ENCODE measurements at places on chromosomes 6 and 20.

- peak; percentile 81 for DNase-seq
These were observed 13.5 kb downstream of the EYA4 start for GRCh38 chr6:133254552-133255228.

- DNase-seq: no peak
These were observed 92.9 kb downstream of the FOXC1 start for GRCh38 chr6:1702580-1703051.

DNA sequence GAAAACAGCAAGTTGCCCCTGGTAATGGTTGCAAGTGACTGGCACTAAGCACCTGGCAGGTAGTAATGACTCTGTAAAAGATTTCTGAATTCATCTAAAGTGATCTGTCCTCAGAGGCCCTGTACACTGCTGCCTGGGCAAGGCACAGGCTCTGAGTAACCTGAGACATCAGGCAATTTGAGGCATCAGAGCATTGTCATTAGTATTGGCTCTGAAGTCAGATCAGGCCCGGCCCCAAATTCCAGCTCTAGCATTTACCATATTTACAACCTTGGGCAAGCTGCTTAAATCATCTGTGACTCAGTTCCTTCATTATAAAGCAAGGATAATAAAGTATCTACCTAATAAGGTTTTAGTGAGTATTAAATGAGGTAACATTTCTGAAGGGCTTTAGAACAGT is 17.3 kb upstream of the TENT5A start:
- DNase-seq: peak; percentile 72

GRCh38 chr6:136334853-136335252 is 45.2 kb upstream of the BCLAF1 start:
- no peak for DNase-seq

- DNase-seq: no peak
These were observed 32.7 kb downstream of the WDR27 start for GRCh38 chr6:169669147-169669546.

DNA sequence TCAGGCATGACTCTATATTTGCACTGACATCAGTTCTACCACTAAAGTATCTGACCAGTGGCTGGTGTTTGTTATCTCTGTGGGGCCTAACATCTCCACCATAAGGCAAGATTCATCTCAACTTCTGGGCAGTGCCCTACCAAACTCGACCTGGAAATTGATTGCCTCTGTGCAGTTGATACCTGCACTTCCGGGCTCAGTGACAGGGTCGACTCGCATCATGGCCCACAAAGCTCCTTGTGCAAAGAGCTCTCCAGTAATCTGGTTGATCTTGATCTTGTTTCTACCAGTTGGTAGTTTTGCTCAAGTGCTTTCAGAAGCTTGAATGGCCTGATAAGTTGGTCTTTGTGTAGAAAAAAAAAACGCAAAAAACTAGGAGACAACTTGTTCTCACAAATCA is 501.1 kb upstream of the JAG1 start:
- no peak for DNase-seq

DNA sequence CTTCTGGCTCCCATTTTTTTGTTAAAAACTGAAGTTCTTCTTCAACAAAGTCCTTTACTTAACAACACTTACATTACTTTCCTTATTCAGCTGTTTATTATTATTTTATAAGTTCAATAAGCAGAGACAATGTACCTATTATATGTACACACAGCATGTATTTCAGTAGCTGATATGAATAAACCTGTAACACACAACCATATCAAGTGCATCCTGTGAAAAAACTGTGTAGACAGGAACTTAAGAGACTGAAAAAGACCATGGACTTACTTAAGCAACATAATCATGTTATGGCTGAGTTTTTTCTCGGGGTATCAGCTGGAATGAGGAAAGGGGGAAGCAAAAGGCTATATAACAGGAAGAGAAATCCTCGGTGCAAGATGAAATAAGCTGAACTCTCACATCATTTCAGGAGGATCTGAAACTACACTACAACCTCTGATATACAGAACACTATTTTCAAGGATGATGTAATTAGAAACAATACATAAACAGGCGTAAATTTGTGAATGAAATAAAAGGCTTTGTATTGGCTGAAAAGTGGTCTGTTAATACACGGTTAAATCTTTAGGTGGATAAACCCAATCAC is 70.9 kb downstream of the REV3L start:
- no peak for DNase-seq

DNA sequence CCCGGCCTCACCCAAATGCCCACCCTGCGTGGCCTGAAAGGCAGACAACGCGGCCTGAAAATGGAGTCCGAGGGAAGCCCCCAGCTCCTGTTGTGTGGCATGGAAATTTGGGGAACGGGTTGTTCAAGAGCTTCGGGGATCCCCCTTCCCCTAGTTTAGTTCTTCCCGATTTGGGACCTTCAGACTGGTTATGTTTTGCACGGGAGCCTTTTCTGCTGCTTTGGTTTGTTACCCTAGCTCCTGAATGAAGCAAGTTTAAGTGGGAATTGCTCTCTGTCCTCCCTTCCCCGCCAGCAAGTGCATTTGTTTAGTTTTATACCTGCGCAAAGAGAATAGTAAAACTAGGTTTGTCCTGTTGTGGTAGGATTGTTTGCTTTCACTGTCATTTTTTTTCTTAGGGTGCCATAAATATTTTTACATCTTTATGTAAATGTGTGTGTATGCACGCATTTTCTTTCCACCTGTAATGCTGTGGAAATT is 604 bp downstream of the SH3BGRL2 start:
- no peak for DNase-seq

- DNase-seq: no peak
These were observed 300.9 kb upstream of the MAP3K7 start for GRCh38 chr6:90887764-90888163.

- peak; percentile 2 for DNase-seq
These were observed 117.2 kb upstream of the BACH2 start for GRCh38 chr6:90413867-90414266.

GRCh38 chr6:2191390-2191740 is 54.0 kb downstream of the GMDS start:
- DNase-seq: no peak

DNA sequence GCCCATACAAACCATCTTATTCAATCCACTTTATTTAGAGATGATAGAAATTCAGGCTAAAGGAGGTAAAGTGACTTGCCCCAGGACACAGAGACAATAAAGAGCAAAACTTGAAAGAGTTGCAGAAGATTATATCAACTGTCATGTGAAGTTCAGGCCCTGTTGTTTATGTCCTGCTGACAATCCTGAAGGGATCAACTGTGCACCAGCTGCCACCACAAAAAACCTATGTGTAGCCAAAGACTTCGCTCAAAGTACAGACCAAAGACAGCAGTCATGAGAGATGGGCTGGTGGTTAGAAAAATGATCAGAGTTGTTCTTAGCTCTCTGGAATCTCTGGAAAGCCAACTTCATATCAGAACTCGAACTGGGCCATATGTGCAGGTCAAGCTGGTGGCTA is 16.0 kb upstream of the CITED2 start:
- no peak for DNase-seq

DNA sequence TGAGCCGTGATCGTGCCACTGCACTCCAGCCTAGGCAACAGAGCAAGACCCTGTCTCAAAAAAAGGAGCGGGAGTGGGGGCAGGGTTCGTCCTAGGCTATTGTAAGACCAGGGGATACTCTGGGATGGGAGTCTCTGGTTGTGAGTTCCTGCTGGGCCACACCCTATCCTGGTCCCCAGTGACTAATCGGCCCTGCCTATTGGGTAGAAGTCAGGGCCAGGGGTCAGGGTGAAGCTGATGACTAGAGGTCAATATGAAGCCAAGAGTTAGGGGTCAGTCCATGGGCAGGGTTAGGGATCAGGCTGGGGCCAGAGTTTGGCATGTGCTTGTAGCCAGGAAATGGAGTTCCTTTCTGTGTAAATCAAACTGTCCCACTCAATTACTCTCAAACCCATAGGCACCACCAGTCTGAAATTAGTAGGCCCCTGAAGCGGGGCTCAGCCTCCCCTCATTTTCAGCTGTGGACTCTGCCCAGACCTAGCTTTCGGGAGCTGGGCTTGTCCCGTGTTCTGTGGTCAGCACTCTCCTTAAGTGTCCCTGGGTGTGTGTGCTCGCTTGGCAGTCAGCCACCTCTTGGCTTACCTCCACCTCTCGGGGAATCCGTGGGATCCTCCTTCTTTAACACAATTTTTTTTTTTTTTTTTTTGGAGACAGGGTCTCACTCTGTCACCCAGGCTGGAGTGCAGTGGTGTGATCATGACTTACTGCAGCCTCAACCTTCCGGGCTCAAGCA is 1.8 kb downstream of the HSPA12B start:
- no peak for DNase-seq

DNA sequence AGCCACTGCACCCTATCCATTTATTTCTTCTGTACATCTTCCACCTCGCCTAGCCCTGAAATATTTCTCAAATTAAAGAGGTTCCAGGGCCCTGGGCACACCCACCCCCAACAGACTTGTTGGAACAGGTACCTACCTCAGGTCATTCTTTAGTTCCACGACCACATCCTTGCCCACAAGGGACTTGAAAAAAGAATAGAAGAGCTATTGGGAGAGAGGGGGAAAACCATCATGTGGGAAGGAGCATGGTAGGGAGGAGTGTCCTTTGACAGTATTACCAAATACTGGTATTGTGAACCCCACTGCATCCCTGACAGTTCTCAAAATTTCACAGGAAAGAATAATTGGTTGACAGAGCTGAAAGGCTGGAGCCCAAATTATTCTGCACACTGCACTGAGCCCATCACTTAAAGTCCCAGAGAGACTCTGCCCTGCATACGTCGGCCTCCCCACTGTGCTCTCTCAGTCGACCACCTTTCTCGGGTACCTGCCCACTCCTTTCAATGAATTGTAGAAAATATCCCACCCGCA is 762 bp downstream of the LSM2 start:
- DNase-seq: no peak

- no peak for DNase-seq
These were observed 575.8 kb upstream of the ADGRB3 start for GRCh38 chr6:68059261-68059660.

DNA sequence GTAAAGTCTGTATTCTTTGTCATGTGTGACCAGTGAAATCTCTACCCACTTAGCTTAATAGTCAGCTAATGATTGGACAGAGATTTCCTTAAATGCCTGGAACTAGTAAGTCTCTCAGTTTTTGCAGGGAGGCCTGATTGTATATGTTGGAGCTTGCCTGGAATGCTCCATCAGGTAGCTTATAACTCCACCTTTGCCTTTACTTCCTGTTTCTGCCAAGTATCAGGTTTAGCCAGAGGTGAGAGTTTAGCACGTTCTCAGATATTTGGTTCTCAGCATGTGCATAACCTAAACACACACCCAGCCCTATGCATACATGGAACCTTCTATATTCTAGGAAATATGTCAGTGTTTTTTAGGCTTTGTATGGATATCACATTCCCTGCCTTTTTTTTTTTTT is 435.3 kb downstream of the CDKAL1 start:
- no peak for DNase-seq

DNA sequence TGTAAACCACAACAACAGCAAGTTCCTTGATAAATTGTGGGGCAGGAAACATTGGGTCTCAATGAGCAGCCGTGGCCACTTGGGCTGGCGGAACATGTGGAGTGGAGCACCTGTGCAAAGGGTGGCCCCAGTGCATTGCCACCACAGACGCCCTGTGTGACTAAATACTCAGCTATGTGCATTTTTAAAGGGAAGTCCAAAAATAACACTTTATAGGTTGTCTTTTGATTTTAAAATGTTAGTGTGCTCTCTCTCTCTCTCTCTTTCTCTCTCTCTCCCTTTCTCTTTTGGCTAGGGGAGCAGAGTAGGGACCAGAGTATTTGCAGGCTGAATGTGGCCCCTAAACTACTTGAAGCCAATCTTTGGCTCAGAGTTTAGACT is 236.3 kb downstream of the BCAS1 start:
- no peak for DNase-seq

DNA sequence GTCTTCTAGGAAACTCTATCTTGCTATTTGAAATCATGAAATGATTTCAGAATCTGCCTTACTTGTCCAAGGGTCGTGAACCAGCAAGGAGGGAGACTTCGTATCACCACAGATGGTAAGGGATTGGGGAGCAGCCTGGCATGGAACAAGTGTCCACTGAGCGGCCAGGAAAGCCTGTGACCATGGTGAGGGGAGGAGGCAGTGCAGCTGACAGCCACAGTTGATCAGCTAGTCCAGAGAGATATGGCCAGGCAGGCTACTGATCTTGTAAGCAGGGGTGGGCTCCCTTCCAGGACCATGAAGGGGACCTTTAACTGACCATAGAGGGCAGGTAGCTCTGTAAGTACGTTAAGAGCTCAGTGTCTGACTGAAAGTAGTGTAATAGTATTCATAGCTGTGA is 96.8 kb upstream of the TENT5A start:
- no peak for DNase-seq

- DNase-seq: peak; percentile 61
These were observed 34.6 kb upstream of the PXDC1 start for GRCh38 chr6:3786141-3786540.

- DNase-seq: no peak
These were observed 8.1 kb upstream of the ZNFX1 start for GRCh38 chr20:49285813-49286494.

GRCh38 chr6:142376800-142377496 is 75.1 kb downstream of the ADGRG6 start:
- no peak for DNase-seq

GRCh38 chr20:59933849-59934585 is 580 bp upstream of the SYCP2 start:
- peak; percentile 62 for DNase-seq

- DNase-seq: no peak
These were observed 148.2 kb downstream of the BMP7 start for GRCh38 chr20:57118107-57118769.

DNA sequence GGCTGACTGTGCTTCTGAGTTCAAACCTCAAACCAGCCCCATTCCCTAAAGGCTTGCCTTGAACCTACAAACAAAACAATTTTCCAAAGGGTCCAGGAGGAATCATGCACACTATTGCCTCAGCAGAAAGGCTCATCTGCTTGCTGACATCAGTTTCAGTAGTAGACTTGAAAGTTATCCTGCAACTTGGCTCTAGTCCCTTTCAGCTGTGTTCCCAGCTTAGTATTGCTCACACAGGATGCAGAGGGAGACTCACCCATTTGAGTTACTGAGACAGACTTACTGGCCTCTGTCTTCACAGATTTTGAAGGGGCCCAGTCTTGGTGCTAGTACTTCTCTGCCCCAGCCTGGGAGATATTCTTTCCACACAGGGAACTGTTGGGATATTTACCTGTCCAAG is 38.5 kb upstream of the TFB1M start:
- DNase-seq: peak; percentile 76

DNA sequence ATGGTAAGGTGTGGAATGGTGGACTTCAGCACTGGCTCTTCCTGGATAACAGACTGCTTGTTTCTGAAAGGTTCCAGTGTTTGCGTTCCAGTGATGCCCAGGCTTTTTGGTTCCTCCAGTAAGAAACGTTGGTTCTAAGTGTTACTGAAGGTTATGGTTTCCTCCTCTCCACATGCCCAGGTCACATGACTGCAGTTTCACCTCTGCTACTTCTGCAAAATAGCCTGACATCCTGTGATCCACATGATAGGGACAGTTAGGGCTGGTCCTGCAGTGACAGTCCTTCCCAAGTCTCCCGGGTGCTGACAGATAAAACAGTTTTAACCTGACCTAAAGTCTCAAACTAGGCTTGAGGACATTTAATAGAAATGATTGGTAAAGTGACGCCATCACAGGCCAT is 132.2 kb upstream of the CST7 start:
- DNase-seq: no peak
